ENCODE measurements at places on chromosomes 1 and 21.

- DNase-seq = peak; percentile 12
Observed at GRCh38 chr1:108082001-108082400, 117.0 kb upstream of the VAV3 start.

GRCh38 chr1:85158910-85159309 lies 41.9 kb downstream of the SYDE2 start:
- no peak for DNase-seq

DNA sequence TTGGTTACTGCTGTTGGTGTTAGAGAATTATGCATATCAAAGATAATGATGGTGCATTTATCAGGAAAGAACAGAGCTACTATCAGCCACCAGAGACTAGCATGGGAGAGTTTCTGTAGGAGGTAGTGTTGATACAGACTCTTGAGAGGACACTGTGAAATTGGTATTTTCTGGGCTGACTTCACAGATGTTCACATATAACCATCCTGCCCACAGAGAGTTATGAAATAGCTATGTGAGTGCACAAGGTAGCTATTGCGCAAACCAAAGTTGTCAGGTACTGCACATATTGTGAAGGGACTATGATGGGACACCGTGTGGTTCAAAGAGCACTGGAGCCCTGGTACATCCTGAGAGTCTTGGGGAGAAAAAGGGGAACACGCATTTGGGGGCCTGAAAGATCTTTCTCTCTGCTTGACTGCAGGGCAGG lies 1.4 kb upstream of the TLCD4 start:
- DNase-seq = no peak

DNA sequence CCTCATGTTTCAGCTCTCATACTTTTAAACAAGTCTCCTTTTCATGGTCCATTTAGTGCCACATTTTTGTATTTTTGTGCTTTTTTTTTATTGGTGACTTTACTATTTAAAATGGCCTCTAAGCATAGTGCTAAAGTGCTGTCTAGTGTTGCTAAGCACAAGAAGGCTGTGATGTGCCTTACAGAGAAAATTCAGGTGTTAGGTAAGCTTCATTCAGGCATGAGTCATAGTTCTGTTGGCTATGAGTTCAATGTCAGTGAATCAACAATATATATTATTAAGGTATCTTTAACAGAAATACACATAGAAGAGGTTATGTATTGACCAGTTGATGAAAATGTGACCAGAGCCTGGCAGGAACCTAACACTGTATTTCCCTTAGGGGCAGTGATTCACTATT lies 12.8 kb upstream of the FUBP1 start:
- no peak for DNase-seq

DNA sequence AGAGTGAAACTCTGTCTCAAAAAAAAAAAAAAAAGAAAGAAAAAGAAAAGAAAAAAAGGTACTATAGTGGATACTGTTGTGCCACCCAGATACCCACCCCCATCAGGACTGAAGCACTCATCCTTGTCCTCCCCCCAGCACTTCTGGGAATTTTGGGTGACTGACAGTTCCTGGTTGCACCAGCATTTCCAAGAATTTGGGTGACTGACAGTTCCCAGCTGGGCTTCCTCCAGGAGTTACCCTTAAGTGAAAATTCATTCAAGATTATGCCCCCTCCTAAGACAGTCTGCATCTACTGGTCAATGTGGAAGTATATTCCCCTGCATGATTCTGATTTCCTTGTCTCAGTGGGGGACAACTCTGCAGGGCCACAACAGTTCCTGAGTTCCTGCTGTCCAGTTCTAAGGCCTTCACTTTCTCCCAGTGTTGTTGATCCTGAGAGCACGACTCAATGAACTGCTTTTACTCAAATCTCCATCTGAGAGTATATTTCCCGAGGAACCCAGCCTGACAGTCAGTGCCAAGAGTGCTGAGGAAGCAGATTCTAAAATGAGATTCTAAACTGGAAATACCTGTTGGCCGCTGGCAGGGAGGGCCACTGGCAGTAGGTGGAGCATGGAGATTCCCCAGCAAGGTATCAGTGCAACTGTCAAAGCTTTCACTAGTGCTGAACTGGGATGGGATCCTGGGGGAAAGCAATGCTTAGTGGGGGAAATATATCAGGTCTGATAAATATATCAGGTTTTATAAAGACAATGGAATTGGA lies 18.5 kb downstream of the RIIAD1 start:
- no peak for DNase-seq

DNA sequence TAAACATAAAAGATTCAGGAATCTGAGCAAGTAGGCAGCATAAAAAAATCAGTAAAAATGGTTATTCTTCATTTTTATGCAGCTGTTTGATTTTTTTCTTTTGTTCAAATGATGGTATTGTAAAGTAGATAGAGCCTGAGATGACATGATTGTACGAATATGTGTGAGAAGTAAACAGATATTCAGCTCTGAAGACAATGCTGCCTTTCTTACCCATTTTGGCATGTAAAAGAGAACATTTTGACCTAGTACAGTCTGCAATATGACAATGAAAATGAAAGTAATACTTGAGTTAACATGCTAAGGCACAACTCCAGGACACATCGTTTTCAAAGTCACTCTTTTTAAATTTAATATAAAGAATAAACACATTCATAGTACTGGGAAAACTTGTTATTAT lies 95.7 kb upstream of the NCAM2 start:
- DNase-seq = no peak

DNA sequence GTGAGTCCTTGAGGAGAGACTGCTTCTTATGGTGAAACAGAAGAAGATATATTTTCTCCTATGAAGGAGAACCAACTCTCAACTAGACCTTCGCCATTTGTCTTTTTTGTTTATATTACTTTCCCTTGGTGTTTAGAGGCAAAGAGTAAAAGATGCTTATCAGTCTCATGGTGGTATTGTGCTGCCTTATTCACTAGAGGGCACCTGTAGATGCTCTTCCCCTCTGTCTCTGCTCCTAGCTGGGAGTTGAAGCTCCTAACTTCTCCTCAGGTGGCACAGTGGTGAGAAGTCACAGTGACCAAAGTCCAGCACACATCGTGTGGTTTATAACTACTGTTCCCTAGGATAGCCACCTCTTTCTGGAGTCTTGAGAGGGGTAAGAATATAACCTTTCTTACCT lies 1359.6 kb downstream of the PLA2G4A start:
- no peak for DNase-seq

All from NCI-H446 treated with DMSO at 0.1 percent for 48 hours (cell line).